T-helper 2 cell treated with Interferon-gamma antibody and Interleukin-4, amounts not matched to agents 5 μg/mL and 100 μg/mL, for 36 hours (primary cell): ENCODE measurements at places on chromosomes 6 and 20.

DNA sequence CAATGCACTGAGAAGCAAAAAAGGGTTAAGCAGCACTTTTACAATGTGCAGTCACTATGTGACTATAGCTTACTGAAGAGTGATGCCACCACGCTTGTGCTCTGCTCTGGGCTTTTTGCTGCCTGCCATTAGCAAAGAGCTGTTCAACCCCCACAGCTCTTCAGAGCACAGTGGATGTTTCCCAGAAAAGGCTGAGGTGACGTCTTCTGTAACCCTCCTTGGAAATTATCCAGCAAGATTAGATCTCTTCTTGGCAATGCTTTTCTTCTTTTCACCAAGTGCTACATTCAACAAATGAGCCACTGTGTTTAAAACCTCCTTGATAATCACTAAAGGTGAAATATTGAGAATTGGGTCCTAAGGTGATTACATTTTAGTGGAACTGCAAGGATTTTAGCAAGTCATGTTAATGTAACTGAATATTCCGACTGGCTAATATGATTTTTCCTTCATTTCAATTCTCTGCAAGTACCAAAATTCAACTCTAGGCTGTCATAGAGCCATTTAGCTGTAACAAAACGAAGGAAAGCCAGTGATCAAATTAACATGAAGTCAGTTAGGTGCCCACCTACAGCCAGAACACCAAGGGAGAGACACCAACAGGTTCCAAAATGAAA lies 34.9 kb downstream of the ELOVL5 start:
- no peak for DNase-seq

- no peak for DNase-seq
These were observed 40.6 kb downstream of the DTD1 start for GRCh38 chr20:18628330-18628920.

DNA sequence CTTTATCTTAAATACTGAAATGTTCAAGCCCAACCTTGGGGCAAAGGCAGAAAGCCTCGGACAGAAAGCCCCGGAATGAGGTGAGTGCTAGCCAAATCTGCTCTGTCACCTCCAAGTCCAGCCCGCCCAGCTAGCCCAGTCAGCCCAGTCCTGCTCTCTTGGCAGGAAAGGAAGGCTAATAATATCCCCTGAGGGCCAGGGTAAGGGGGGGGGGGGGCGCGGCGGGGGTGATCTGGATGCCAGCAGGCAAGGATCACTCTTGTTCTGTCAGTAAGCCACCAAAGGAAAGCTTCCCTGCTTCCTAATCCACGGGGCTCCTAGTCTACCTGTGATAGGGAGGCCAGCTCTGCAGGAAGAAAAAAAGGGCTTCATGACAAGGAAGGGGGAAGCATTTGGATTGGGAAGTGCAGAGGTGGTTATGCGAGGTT lies 1.1 kb downstream of the NDRG3 start:
- DNase-seq = no peak

GRCh38 chr20:44069203-44070011 lies 117.6 kb downstream of the JPH2 start:
- DNase-seq = peak; percentile 65

DNA sequence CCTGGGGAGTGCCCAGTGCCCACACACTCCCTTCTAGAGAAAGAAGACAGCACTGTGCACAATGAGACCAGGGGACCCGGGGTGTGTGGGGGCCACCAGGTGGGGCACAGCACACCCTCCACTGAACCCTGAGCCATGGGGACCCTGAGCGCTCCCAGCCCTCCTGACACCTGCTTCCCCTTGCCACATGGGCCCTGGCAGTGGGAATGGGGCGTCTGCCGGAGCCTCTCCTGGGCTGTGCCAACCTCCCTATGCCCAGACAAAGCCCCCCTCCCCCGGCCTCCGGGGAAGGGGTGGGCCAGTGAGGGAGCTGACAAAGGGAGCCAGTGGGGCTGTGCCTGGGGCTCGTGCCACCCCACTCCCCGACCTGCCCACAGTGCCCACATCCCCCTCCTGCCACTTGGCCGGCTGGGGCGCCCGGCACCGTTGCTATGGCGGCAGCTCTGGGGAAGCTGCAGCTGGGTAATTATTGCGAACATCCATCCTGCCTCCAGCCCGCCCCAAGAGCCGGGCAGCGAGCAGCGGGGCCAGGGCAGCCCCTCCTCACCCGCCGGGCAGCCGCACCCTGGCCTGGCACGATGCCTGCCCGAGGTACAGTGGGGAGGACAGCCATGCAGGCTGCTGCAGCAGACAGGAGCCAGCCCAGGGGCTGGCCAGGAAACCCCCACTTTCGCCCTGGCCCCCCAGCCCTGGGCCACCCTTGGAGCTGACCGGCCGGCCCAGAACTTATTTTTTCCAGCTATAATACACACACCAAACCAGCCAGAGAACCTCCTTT lies 41.9 kb upstream of the NOL4L start:
- DNase-seq = no peak

- DNase-seq = no peak
These were observed 19.0 kb downstream of the EPB41L1 start for GRCh38 chr20:36173451-36173933.

GRCh38 chr6:6331946-6332601 lies 11.6 kb upstream of the F13A1 start:
- no peak for DNase-seq

DNA sequence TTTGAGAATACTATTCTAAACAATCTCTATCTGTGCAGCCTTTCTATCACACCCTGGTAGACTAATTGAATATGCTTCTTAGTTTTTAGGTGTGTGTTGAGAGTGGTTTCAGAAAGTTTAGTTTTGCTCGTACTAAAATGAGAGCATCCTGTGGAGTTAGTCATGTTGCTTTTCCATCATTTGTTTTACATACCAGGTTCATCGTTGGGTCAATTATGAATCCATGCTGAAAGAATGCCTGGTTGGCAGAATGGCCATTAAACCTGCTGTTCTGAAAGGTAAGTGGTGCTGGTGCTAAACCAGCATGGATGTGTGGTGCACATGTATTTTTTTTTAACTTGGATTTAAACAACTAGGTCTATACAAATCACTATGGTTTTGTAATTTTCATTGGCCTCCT lies 49.3 kb downstream of the CYB5R4 start:
- no peak for DNase-seq

DNA sequence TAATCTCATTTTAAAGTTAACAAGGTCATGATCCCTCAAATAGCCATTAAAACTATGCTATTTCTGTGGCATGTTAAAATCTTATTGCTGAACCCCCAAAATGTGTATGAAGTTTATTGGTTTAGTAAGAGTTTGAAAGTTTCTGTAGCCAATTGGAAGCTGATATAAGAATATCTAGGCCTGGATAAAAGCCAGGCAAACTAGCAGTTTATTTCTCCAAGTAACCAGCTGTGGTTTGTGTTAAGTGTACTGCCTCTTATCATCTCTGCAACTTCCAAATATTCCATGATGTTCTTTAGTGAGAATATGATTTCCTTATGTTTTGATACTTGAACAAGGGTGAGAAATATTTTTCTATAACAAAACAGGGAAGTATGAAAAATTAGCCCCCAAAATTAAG lies 76.7 kb downstream of the PRSS35 start:
- no peak for DNase-seq

DNA sequence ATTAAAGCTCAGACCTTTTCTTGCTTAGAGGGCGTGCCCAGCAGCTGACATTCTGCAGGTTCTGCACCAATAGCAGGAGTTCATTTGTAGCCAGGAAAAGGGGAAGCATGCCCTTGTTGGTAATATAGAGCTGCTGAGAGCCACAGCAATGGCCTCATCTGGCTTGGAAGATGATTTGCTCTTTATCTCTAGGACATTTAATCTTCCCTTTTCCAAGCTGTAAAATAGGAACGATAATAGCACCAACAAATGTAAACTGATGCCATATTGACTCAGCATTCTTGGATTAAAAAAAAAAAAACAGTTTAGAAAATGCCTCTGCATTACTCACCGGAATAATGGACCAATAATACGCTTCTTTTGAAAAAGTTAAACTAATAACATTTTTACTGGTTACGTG lies 93.4 kb upstream of the SLC2A12 start:
- DNase-seq = no peak

GRCh38 chr20:63156221-63156671 lies 59.7 kb downstream of the YTHDF1 start:
- DNase-seq = no peak

DNA sequence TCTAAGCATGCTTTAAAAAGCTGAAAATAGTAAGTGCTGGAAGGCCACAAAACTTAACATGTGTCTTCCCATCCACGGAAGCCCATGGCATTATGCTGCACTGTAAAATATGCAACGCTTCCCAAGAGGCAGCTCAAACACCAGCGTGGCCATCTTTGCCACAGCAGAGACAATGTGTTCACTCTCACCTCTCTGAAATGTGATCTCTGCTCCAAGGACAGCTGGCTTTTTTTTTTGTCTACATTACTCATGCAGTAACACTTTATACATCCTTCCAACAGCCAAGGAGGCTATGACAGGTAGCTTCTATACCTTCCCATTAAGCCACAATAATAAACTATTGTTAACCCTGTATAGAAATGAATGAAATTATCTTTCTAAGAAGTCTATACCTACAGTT lies 49.2 kb downstream of the BLOC1S5 start:
- no peak for DNase-seq

DNA sequence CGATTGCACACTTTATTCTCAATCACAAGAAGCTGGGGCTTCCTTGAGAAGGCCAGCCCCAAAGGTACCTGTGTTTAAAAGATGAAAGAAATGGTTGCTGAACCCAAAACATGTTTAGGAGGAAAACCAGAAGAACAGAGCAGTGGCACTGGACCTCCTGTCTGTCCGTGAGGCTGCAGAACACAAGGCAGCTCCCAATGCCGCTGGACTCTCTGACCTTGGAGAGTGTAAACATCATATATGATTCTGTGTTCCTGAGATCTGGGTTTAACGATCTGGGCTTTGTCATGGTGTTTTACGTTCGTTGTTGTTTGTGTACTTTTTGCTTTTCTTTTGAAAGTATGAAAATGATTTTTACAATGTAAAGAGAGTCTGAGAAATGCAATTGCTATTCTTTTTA lies 106.1 kb downstream of the SLC22A3 start:
- DNase-seq = no peak

- no peak for DNase-seq
These were observed 224.2 kb downstream of the DLL1 start for GRCh38 chr6:170066679-170067078.

GRCh38 chr20:59221049-59221706 lies 57.6 kb downstream of the ZNF831 start:
- no peak for DNase-seq
